ENCODE measurements at places on chromosomes 13 and 19.

DNA sequence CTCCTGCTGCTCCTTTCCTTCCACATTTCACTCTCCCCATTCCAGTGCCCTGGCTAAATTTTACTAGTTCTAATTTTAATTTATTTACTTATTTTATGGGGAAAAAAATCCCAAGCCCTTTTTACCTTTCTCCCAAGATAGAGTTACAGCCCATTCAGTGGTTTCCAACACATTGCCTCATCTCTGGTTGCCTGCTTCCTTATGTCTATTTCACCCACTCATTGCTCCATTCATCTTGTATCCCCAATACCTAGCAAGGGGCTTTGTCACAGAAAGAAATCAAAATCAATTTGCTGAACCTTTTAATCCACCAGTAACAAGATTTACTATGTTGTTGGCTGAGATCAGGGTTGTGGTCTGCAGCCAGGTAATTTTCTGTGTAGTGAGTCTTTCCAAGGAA, 55.9 kb downstream of the LHFPL6 start:
- DNase-seq = no peak

- DNase-seq = no peak
These were observed 2.9 kb downstream of the RPS11 start for GRCh38 chr19:49499030-49499670.

- no peak for DNase-seq
These were observed 300.6 kb upstream of the KLHL1 start for GRCh38 chr13:70408865-70409264.

DNA sequence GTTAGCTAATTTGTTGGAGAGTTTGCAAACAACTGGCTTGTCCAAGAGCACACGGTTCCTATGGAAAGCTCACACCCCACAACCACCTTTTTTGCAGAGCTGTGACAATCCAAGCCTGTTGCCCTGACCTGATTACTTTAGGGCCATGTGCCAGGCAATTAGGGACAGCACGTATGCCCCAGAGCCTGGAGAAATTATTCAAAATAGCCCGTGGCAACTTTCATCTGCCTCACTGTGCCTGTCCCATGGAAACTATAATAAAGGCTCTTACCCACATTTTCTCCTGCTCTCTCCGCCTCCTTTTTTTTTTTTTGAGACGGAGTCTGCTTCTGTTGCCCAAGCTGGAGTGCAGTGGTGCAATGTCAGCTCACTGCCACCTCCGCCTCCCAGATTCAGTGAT, 18.6 kb upstream of the FBN3 start:
- no peak for DNase-seq

GRCh38 chr19:54230031-54230430, 7.2 kb upstream of the LILRB3 start:
- DNase-seq = no peak

DNA sequence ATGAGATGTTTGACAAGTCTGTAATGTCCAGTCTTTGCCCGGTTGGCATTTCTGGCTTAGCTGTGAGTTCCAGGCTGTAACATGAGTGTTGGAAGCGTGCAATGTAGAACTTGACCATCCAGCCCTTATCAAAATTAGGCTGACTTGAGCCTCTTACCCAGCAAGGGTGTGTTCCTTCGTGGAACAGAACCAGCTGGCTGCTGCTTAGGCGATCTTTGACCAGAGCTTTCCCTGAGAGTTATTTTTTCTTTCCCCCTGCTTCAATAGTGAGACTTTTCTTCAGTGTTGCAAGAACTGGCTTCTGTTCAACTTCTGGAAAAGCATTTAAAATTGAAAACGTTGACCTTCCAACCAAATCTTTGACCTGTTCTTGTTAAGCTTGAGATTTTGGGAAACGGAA, 6.5 kb downstream of the TNFSF13B start:
- no peak for DNase-seq

DNA sequence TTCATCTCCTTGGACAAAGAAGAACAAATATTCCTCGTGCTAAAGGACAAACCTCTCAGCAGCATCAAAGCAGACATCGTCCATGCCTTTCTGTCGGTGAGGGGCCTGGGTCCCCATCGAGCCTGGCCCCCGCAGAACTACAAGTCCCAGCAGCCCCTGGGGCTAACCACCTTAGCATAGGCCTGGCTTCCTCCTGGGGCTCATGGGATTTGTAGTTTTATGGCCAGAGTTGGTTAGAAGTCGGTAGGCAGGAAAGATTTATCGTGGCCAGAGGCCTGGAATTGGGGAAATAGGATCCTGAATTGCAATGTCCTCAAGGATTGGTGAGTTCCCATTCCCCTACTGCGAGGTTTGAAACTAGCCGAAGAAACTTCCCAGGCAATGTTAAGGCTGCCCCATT, 19.6 kb downstream of the TMEM150B start:
- no peak for DNase-seq

DNA sequence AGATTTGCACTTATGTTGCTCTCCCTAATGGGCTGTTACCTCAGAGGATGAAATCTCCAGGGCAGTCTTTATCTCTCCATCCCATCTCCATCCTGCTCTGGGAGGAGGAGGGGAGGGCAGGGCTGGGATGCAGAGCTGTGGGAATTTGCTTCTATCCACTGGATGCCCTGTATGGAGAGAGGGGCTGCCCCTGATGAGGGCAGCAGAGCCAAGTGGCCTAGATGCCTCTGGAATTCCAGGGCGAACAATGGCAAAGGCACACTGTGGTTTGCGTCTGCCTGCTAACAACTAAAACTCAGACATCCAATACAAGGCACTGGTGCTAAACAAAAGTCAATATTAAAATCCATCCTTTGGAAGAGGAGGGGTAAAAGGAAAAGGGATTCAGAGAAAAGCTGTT, 165.1 kb downstream of the COG6 start:
- DNase-seq = no peak

GRCh38 chr13:61084988-61085387, 330.7 kb downstream of the PCDH20 start:
- DNase-seq = no peak

GRCh38 chr19:39737891-39738290, at the start of gene CLC:
TSS of gene CLC (minus strand) at chr19:39738029. CDS start at chr19:39737952, 77 bp downstream.
- DNase-seq = no peak

All from DMS79 treated with DMSO at 0.1 percent for 48 hours (cell line).